Stimulated activated CD8-positive, alpha-beta memory T cell treated with anti-CD3 and anti-CD28 coated beads, Interleukin-15, amount 100 ng/mL, for 24 hours (primary cell): ENCODE measurements at places on chromosomes 11 and 22.
A peak's percentile ranks its signal among the peaks of the same experiment; 100 is the strongest.

GRCh38 chr11:88480223-88480622 lies 142.7 kb upstream of the CTSC start:
- DNase-seq: no peak

GRCh38 chr11:2860636-2861035 lies 24.9 kb downstream of the CDKN1C start:
- DNase-seq: no peak

- no peak for DNase-seq
Measured at GRCh38 chr11:6594142-6594768, 9.2 kb downstream of the RRP8 start.

DNA sequence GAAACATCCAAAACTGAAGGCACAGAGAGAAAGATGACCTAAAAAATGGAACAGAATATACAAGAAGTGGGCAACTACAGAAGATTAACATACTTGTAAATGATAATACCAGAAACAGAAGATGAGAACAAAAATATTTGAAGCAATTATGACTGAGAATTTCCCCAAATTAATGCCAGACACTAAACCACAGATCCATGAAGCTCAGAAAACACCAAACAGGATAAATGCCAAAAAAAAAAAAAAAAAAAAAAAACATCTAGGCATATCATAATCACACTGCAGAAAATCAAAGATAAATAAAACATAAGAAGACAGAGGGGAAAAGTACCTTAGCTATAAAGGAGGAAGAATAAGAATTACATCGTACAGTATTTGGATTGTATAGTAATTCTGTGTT lies 65.3 kb downstream of the JAM3 start:
- no peak for DNase-seq

GRCh38 chr22:46815132-46815531 lies 52.7 kb downstream of the TBC1D22A start:
- DNase-seq: no peak

DNA sequence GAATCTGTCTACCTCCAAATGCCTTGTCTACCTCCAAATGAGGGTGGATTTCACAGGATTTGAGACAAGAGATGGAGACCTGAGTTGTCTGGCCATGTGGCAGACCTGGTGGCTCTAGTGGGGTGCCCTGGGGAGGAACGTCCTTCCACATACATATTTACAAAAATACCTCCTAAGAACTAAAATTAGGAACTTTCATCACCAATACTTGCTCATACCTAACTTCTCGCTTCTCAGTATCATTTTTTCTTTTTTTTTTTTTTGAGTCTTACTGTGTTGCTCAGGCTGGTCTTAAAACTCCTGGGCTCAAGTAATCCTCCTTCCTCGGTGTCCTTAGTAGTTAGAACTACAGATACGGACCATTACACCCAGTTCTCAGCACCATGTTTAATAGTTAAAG lies 117.9 kb downstream of the MED15 start:
- DNase-seq: no peak

- DNase-seq: no peak
Measured at GRCh38 chr11:135023499-135023898, 611.5 kb upstream of the B3GAT1 start.

DNA sequence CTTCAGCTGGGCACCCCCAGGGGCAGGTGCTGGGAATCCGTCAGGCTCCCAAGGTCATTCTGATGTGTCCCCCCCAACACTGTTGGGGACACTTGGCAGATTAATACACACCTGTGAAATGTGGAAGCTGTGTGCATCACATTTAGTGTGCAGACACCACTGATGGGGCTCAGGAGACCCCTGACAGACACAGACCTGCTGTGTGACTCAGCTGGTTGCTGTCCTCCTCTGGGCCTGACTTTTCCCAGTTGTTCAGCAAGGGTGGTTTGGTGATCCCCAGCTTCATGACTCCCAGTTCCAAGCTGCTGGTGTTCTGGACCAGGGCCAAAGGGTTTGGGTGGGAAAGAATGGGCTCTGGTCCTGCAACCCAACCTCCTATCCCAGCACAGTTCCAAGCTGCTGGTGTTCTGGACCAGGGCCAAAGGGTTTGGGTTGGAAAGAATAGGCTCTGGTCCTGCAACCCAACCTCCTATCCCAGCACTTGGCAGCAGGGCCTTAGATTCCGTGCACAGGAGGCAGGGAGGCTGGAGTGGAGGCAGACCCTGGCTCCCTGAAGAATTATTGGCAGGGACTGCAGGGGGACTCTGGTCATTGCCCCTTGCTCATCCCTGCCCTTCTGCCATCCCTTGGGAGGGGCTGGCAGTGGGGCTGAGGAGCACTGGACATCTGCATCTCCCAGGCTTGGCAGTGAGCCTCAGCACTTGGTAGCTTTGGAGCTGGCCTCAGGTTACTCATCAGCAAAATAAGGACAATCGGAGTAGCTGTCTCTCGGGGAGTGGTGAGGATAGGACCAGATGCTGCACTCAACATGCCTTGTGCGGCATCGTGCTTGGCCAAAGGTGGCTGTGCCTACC lies 8.4 kb upstream of the OMP start:
- no peak for DNase-seq

DNA sequence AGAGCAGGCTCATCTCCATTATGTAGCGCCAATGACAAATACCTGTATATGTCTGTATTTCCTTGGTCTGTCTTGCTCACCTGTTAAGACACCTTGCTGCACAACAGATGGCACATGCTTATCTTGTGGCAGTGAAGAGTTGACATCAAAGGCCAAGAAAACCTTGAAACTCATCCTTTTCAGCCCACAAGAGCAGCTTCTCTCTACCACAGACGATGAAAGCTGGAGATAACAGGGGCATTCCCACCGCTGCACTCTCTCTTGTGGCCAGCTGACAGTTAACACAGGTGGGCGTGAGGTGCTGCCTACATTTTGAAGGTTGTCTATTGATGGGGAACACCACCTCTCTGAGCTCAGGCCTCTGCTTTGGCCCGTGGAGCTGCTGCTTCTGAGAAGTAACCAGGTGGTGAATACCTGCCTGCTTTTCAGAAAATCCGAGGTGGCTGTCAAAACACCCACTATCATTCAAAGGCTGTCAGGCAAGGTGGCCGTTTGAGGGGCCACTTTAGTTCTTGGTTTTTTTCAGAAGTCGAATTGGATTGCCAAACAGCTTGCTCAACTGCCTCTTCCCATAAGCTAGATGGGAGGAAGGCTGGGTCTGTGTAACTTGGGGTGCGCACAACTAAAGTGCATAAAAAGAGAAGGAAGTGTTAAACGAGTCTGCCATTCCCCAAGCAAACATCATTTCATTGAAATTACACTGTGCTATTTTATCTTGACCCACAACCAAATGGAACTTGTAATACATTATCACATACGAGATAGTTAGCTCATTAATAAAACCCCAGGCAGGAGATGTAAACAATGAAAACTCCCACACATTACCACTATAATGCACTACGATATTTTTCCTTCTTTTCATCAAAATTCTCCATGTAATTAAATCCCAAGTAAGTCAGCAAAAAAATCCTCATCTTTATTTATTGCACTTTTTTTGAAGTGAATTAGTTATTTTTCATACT lies 87.1 kb upstream of the RAG2 start:
- DNase-seq: no peak

GRCh38 chr11:24171869-24172268 lies 325.0 kb upstream of the LUZP2 start:
- no peak for DNase-seq

- no peak for DNase-seq
Measured at GRCh38 chr11:132125988-132126871, 755.8 kb downstream of the NTM start.

- DNase-seq: no peak
Measured at GRCh38 chr22:49768951-49769690, 58.6 kb downstream of the BRD1 start.

DNA sequence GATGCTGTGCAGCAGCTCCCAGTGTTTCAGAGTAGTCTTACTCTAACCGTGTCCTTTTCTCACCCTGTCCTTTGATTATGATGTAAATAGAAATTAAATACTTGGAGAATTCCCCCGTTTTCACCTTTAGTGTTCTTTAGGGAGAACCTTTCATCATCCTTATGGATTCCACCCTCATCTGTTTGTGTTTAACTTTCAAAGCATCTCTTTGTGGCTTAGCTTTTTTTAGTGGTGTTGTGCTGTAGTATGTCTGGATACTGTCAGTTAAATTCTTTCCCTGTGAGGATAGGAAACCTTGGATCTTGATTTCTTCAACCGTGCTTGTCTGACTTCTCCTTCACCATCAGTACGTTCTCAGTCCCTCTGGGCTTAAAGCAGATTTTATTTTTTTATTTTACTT lies 48.5 kb downstream of the PPP6R3 start:
- no peak for DNase-seq

- DNase-seq: no peak
Measured at GRCh38 chr11:102186551-102187191, 76.4 kb downstream of the YAP1 start.

DNA sequence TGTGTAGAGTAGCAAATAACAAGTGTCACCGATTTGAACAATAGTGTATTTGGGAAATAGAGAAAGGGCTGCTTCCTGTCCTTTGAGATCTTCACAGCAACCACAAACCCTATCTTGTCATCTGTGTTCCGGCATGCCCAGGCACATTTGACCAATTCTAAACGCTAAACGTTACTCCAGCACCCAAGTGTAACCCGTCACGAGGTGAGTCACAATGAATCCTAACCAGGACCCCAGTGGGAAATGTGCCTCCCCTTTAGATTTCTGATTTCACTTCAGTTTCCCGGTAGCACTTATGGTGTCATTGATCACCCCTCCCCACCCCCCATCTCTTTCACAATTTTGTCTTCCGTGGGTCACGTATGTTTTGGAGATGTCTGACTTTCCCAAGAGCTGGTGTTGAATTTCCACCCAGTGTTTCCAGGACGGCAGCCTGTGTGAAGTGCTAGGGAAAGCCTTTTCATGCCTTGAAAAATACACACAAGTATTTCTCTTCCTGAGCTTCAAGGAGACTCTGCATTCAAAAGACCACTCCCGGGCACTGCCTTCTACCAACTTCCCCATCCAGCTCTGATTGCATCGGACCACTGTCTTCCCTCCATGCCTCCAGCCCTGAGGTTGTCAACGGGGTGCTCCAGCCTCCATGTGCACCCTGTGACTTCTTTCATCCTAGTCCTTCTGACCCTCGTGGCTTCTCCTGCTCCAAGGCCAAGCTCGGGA lies 10.5 kb upstream of the C11orf24 start:
- DNase-seq: no peak

- no peak for DNase-seq
Measured at GRCh38 chr11:117604336-117604995, 192.6 kb downstream of the DSCAML1 start.

DNA sequence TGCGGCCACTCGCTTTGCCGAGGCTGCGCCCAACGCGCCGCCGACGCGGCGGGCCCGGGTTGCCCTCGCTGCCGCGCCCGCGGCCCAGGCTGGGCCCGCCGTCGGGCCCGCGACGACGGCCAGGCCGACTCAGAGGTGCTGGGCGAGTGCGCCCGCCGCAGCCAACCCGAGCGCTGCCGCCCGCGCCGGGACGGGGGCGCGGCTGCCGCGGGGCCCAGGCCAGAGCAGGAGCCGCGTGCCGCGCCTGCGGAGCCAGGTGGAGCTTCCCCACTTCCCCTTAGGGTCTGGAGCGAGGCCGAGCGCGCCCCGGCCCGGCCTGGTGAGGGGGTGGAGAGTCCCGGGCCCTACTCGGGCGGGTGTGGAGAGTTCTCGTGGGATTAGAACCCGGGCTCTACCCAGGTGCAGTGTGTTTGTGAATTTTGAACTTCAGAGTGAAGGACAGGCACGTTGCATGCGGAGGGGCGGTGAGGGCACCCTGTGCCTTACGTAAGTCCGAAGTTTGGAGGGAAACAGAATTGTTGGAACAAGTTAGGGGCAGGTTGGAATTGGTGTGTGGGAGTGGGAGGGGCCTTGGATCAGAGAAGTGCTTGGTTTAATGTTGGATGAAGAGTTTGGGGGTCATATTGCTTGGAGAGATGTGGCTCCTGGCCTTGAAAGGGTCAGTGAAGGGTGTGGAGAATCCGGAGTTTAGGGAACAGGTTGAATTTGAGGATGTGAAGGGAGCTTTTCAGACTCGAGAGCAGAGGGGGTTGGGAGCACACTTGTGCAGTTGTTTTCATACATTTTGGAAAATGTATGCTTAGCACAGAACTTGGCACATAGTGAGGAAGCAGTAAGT lies 697 bp downstream of the RNF169 start:
- peak; percentile 16 for DNase-seq

DNA sequence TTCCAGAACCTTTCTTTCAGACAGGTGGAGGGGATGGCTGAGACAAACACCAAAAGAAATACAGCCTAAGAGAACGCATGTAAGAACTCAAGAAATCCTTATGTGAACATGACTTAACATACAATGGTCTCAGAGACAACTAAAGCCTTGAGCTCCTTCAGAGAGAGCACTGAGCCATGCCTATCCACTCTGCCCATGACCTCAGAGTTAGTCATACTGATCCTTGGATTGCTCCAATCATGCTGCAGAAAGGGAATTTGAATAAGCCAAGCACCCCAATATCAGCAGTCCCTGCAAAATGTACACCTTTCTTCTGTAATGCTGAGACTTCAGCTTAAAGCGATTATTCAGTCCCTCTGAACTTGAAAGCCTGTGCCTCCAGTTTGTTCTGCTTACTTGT lies 43.2 kb upstream of the CHKA start:
- DNase-seq: no peak

DNA sequence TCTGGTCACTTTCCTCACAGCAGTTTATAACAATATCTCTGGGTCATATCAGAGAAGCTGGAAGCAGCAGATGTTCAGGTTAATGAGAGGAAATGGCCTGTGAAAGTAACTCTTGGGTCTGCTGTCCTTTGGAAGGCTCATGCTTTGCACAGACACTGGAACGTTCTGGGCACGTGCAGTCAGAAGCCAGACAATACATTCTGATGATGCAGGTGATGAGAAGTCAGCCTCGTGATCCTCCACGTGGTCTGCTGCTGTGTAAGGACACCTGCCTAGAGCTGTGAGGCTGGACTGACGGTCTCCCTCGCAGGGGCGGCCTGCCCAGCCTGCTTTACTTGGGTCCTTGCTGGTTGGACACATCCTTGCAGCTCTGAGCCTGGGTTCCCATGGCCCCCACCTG lies 18.8 kb upstream of the ADORA2A start:
- DNase-seq: no peak

DNA sequence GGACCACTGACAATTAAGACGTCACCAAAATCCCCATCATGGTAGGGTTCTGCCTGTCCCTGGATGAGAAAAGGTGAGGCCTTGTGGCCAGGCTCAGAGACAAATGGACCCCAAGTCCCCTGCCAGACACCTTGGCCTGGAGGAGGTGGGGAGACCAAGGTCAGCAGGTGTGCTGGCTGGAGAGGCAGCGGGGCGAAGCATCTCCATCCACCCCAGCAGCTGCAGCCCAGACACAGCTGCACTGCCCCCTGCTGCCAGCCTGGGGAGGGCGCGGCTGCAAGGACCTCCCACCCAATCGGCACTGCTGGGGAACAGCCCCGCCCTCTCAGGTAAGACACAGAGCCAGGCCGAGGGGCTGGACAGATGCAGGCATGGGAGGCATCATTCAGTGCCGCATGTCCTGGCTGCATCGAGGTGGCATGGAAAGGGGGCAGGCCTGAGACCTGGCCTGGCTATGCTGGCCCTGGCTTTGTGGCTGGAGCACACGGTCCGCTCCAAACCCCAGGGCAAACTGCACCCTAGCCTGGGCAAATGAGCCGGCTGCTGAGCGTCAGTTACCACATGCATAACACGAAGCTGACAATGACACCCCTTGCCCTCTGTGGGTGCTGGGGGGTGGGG lies 12.2 kb upstream of the MFNG start:
- DNase-seq: peak; percentile 33
